Gastrocnemius medialis (tissue), 4 donors: ENCODE measurements at places on chromosomes 7 and 10. TPM values are rescaled to one million over a fixed set of nuclear protein-coding genes. Genes with fewer than 3 reads are reported as not detected.

KMT2C gene
- total RNA-seq: 66.0 TPM

FAM25G gene
- not detected for total RNA-seq

AGMO gene
- total RNA-seq: 0.11 TPM

LRRC4 gene
- 0.29 TPM for total RNA-seq

OR2A5 gene
- total RNA-seq: not detected

INHBA gene
- 0.62 TPM for total RNA-seq

NUDT13 gene
- 2.0 TPM for total RNA-seq

PAX4 gene
- total RNA-seq: not detected

DNA sequence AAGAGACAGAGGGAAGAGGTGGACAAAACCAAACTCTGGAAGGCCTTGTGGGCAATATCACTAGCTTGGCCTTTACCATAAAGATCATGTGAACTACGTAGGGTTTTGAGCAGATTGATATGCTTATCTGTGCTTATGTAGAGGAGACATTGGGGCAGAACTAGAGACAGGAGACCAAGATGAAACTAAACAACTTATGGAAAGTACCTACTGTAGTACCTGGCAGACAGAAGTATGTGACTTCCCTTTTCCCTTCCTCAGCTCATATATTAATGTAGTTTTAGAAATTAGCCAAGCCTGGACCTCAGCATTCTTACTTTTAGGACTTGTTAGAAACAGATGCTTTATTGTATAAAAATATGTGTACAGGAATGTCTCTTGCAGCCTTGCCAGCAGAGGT is 14.0 kb upstream of the IL6 start:
- peaks cover 21% of the 10 kb centered on the region for H3K4me1 ChIP-seq
- peak overlapping the region; percentile 17 for H3K27ac ChIP-seq
- no peaks in the 10 kb centered on the region for H3K27me3 ChIP-seq

DNA sequence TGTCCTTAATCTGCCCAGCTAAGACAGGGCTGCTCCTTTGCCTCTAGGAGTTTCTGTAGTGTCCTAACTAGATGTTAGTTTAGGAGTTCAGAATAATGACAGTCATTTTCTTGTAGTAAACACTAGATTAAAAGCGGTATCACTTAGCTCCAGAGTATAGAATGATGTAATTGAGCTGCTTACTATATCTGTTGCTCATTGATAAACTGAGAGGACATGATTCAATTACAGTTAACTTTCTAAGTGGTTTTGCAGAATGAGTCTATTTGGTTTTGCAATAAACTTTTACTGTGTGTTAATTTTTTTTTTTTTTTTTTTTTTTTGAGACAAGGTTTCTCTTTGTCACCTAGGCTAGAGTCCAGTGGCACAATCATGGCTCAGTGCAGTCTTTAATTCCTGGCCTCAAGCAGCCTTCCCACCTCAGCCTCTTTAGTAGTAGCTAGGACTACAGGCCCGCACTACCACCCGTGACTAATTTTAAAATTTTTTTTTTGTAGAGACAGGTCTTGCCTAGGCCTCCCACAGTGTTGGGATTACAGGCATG is 1.8 kb downstream of the STMP1 start:
- peaks cover 54% of the 10 kb centered on the region for H3K4me1 ChIP-seq
- DNase-seq: no peak
- H3K36me3 ChIP-seq: no peaks in the 10 kb centered on the region

DNA sequence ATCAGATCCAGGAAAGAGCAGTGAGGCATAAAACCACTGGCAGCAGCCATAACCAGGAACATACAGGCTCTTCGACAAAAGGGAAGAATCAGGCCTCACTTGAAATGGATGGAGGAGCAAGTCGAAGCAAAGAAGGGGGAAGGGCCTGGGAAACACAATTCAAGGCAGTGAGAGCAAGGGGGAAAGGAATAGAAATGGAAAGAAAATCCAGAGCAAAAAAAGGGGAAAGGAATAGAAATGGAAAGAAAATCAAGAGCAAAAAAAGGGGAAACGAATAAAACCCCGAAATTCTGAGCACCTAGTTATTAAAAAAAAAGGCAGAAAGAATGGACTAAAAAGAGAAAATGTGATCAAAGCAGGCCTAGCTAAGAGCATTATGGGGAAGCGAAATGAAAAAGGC is 24.1 kb upstream of the PRKAR2B start:
- no peak overlapping the region for H3K4me3 ChIP-seq
- H3K27me3 ChIP-seq: no peaks in the 10 kb centered on the region
- H3K36me3 ChIP-seq: no peaks in the 10 kb centered on the region
- DNase-seq: no peak

- no peak overlapping the region for H3K27ac ChIP-seq
- peaks cover 100% of the 10 kb centered on the region for H3K36me3 ChIP-seq
- DNase-seq: no peak
- H3K27me3 ChIP-seq: no peaks in the 10 kb centered on the region
- H3K4me1 ChIP-seq: no peaks in the 10 kb centered on the region
Observed at GRCh38 chr10:6228010-6228511, 25.3 kb downstream of the PFKFB3 start.

DNA sequence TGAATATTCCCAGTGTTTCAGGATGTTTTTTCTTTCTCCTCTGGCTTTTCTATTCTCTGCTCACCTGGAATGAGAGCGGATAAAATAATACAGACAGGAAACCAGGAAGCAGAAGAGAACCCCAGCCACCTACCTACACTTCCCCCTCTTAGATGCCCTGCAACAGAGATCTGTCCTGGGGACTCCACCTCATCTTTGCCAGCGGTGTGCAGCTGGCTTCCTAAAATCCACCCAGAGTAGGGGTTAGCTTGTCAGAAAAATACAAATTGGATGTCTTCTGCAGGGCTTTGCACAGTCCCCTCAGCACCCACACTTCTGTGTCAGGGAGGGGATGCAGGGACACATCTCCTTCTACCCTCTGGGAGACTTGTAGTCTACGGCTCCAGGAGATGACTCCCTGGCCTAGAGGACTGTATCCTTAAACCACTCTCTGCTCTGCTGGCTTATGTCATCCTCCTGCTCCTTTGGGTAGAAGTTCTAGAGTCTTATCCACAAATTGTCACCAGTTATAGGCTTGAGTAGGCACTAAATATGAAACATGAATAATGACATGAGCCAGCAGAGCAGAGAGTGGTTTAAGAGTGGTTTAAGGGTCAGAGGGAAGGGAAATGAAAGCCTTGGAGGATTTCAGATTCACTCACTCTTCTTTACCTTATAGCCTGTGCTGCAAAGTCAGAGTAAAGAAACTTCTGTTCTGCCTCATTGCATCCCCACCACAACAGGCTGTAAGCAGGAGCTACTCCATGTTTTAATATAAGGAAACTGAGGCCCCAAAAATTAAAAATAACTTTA is 749.4 kb downstream of the AUTS2 start:
- no peaks in the 10 kb centered on the region for H3K4me1 ChIP-seq
- no peaks in the 10 kb centered on the region for H3K36me3 ChIP-seq
- no peak overlapping the region for H3K27ac ChIP-seq
- H3K4me3 ChIP-seq: no peak overlapping the region
- no peak for DNase-seq
- H3K27me3 ChIP-seq: no peaks in the 10 kb centered on the region

GRCh38 chr10:49271346-49271745 is 27.6 kb upstream of the C10orf71 start:
- peak; percentile 65 for DNase-seq
- H3K27ac ChIP-seq: peak overlapping the region; percentile 92
- H3K27me3 ChIP-seq: no peaks in the 10 kb centered on the region
- H3K4me1 ChIP-seq: peaks cover 30% of the 10 kb centered on the region
- H3K4me3 ChIP-seq: no peak overlapping the region

- H3K36me3 ChIP-seq: no peaks in the 10 kb centered on the region
- no peak overlapping the region for H3K4me3 ChIP-seq
- H3K4me1 ChIP-seq: no peaks in the 10 kb centered on the region
- DNase-seq: peak; percentile 22
Observed at GRCh38 chr10:128419466-128420019, 293.3 kb upstream of the MKI67 start.

- no peak for DNase-seq
- H3K4me1 ChIP-seq: no peaks in the 10 kb centered on the region
- H3K36me3 ChIP-seq: no peaks in the 10 kb centered on the region
- H3K4me3 ChIP-seq: no peak overlapping the region
Observed at GRCh38 chr7:138167869-138168296, 91.6 kb downstream of the AKR1D1 start.

GRCh38 chr7:115678086-115678982 is 352.2 kb downstream of the TFEC start:
- H3K27me3 ChIP-seq: no peaks in the 10 kb centered on the region
- no peaks in the 10 kb centered on the region for H3K4me1 ChIP-seq
- H3K27ac ChIP-seq: no peak overlapping the region
- no peak overlapping the region for H3K4me3 ChIP-seq
- H3K36me3 ChIP-seq: no peaks in the 10 kb centered on the region
- DNase-seq: no peak

DNA sequence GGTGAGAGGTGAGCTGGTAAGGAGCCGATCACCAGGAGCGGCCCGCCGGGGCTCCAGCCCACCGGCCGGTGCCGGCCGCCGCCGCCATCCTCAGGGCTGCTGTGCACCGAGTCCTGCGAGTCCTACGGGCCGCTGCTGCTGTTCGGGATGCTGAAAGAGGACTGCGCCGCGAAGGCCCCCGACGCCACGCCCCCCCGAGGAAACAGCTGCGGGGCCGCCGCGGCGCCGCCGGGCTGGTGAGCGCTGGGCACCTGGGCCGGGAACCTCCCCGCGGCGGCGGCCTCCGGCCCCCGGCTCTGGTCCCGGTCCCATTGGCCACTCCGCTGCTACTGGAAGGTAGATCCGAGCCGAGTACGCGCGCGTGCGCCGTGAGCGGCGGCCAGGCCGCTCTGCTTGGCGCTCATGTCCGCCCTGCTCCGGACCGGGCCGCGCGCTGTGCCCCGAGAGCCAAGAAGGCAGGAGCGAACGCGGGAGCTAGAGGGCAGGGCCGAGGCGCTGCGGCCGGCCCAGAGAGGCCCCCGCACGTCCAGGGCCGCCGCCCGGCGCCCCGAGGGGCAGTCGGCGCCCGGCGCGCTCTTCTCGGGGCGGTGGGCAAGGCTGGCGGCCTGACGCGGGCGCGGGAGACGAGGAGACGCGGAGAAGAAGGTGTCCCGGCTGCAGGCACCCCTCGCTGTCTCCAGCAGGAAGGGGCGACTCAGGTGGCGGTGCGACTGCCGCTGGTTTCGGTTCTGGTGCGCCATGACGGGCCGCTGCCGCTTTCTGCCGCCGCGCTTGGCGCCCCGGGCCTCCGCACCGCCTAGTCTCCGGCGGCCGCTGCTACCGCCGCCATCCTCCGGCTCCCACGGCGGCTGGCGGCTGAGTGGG is 121.3 kb upstream of the WIPF3 start:
- H3K36me3 ChIP-seq: no peaks in the 10 kb centered on the region
- peak overlapping the region; percentile 86 for H3K27ac ChIP-seq
- H3K4me3 ChIP-seq: peak overlapping the region; percentile 83
- peak; percentile 82 for DNase-seq
- H3K4me1 ChIP-seq: peaks cover 12% of the 10 kb centered on the region
- no peaks in the 10 kb centered on the region for H3K27me3 ChIP-seq

DNA sequence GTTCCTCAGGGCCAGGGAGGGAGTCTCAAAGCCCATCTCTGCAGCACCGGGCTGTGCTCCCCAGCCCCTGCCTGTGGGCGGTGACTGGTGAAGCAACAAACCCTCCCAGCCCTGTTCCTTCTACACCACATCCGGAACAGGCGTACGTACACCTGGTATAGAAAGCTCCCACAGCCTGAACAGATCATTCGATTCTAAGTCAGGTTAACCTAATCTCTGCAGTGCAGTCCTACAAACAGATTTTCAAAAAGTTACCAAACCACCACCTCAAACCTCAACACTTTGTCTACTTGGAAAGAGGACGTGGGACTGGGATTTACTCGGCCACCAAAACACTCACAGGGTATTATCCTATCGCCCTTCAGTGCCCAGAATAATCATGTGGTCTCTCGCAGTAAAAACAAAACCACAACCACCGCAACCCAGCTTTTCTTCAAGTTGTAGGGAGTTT is 238.4 kb downstream of the DIP2C start:
- H3K4me3 ChIP-seq: no peak overlapping the region
- peaks cover 12% of the 10 kb centered on the region for H3K4me1 ChIP-seq
- H3K27ac ChIP-seq: no peak overlapping the region
- no peak for DNase-seq

DNA sequence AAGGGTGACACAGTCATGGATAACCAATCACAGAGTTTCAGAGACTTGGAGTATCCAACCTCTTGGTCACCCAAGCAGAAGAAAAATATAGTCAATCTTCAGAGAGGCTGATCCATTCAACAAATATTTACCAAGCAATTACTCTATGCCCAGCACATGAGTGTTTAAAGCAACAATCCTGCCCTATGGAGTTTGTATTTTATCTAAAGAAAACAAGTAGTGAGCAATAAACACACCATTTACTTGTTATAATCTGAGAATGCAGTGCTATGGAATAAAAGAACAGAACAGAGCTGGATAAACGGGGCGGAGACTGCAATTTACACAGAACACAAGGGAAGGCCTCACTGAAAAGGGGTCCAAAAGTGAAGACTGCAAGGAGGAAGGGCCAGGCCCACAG is 63.8 kb downstream of the GRB10 start:
- H3K27ac ChIP-seq: no peak overlapping the region

- H3K4me1 ChIP-seq: no peaks in the 10 kb centered on the region
- H3K27ac ChIP-seq: no peak overlapping the region
- H3K36me3 ChIP-seq: no peaks in the 10 kb centered on the region
- DNase-seq: no peak
- no peaks in the 10 kb centered on the region for H3K27me3 ChIP-seq
Observed at GRCh38 chr7:75861636-75862035, 17.2 kb upstream of the RHBDD2 start.

- no peaks in the 10 kb centered on the region for H3K27me3 ChIP-seq
- no peak overlapping the region for H3K27ac ChIP-seq
- H3K36me3 ChIP-seq: no peaks in the 10 kb centered on the region
- H3K4me1 ChIP-seq: peaks cover 48% of the 10 kb centered on the region
Observed at GRCh38 chr10:35339942-35340341, 3.6 kb downstream of the CCNY start.

DNA sequence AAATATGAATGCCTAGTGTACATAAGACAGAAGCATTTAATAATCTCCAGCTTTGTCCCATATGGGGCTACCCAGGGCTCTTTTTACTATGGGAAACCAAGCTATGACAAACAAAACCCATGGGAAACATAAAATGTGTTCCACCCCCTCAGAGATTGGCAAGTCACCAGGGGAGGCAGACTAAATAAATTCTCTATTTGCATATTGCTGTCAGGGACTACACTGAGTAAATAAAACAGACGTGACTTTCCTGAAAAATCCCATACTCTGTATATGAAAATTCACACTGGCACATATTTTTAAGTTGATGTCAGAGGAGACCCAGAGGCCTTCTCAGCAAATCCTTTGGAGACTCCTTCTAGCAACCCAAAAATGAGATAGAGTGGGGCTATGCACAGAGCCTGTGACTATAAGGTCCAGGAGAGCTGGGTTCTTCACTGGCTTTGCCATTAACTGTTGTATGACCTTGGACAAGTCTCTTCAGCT is 44.0 kb upstream of the HPSE2 start:
- no peaks in the 10 kb centered on the region for H3K27me3 ChIP-seq
- no peaks in the 10 kb centered on the region for H3K4me1 ChIP-seq
- no peak overlapping the region for H3K4me3 ChIP-seq
- no peak for DNase-seq
- H3K36me3 ChIP-seq: no peaks in the 10 kb centered on the region
- no peak overlapping the region for H3K27ac ChIP-seq

GRCh38 chr7:24959735-24960485 is 20.1 kb downstream of the OSBPL3 start:
- H3K4me3 ChIP-seq: no peak overlapping the region
- no peak overlapping the region for H3K27ac ChIP-seq
- no peaks in the 10 kb centered on the region for H3K27me3 ChIP-seq
- peaks cover 4% of the 10 kb centered on the region for H3K4me1 ChIP-seq
